ENCODE measurements at places on chromosomes 2 and 18.

- no peak for DNase-seq
Measured at GRCh38 chr2:30480703-30481322, 33.8 kb downstream of the LCLAT1 start.

DNA sequence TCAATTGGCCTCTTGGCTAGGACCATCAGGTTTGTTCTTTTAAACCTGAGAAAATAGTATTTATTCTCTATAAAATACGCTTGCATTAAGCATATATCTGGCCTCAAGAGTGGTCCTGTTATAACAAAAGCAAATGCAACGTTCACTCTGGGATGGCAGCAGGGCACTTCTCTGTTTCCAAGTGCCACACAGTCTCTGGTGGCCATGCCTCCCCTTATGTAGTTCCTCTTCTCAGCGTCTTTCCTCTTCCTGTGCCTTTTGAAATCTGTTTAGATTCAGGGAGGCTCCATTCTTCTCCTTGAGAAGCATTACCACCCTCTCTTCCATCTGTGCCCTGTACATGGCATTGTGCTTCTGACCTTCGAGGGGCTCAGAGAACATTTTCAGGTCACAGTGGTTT, 51.9 kb downstream of the TSHZ1 start:
- no peak for DNase-seq

DNA sequence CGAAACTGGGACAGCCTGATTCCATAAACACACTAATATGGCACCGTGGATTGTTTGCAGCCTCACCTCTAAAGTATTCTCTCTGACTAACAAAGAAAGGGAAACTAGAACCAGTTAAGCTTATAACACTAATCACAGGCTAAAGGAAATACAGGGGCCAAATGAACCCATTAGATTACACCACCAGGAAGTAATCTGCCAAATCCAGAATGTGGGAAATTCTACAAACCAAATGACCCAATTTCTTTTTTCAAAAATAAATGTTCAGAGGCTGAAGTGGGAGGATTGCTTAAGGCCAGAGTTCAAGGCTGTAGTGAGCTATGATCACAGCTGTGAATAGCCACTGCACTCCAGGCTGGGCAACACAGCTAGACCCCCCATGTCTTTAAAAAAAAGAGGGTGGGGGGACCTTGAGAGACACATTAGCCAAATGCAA, 1.5 kb upstream of the MPPE1 start:
- DNase-seq, result peak; percentile 51

DNA sequence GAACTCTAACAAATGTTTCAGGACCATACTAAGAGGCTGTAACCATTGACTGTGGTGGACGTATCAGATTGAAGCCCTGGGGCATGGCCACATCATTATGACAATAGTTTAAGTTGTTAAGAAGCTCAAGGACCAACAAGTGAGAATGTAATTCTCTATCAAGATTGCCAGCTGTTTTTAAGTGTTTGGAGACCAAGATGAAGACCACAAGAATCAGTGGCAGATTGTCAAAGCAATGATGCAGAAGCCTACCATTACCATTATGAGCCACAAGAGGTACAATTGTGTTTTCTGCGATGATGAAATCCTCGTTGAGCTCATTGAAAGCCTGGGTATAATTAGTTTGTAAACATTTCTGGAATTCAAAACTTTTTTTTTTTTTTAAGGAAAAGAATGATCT, 261.1 kb upstream of the ZEB2 start:
- DNase-seq, result no peak

GRCh38 chr2:7190587-7191324, 273.5 kb downstream of the RNF144A start:
- DNase-seq, result no peak

GRCh38 chr18:21167641-21168377, 56.2 kb upstream of the ROCK1 start:
- DNase-seq, result peak; percentile 22

GRCh38 chr2:20560891-20561636, 89.8 kb downstream of the HS1BP3 start:
- no peak for DNase-seq

DNA sequence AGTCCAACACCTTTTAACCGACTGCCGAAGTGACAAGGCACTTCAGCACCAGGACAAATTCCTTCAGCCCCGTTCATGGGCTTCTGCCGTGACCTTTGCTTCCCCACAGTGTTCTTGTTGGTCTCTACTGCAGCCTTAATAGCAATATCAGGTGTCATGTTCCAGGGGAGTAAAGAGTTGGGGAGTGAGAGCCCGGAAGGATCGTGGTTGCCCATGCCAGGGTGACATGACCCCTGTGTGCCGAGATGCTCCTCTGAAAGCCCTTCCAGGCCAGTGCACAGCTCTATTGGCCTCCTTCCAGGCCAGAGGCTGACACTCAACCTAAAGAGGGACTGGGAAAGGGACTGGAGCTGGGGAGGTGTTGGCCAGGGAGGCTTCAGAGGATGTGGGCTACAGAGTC, 279.2 kb downstream of the CYRIA start:
- DNase-seq, result no peak

GRCh38 chr2:175156534-175156933, 11.5 kb downstream of the ATF2 start:
- no peak for DNase-seq

- DNase-seq, result no peak
Measured at GRCh38 chr2:41720331-41721251, 327.2 kb upstream of the PKDCC start.

- DNase-seq, result no peak
Measured at GRCh38 chr2:236964291-236964690, 121.4 kb upstream of the COPS8 start.

DNA sequence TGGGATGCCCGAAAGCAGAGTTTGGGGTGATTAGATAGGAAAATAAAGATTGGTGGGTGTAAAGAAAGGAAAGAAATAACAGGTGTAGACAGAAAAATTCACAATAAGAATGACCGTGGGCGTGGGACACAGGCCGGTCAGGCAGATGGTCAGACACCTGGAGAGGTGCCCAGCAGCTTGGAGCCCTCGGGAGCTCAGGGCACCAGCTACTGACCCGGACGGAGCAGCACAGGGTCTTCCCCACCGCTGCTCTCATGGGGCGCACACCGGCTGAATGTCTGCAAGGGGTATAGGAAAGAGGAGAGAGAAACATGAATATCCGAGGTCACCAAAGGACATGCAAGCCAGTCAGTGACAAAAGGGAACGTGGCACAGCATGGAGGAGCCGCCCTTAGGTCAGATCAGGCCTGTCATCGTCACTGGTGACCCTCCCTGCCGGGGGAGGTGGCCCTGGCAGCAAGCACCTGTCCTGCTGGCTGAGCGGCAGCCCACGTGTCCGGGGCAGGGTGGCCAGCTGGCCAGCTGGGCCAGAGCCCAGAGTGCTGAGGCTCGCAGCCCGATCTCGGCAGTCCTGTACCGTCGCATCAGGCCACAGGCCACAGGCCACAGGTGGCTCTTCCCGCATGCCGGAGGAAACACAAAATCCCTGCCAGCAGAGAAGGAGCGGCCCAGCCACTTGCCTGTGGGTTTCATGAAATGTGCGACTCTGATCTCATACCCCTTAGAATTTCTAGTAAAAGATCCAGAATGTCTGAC, 112.0 kb upstream of the NDUFV2 start:
- DNase-seq, result no peak

GRCh38 chr2:152395572-152395971, 60.6 kb downstream of the FMNL2 start:
- no peak for DNase-seq

GRCh38 chr2:8617590-8617989, 64.3 kb upstream of the ID2 start:
- no peak for DNase-seq

DNA sequence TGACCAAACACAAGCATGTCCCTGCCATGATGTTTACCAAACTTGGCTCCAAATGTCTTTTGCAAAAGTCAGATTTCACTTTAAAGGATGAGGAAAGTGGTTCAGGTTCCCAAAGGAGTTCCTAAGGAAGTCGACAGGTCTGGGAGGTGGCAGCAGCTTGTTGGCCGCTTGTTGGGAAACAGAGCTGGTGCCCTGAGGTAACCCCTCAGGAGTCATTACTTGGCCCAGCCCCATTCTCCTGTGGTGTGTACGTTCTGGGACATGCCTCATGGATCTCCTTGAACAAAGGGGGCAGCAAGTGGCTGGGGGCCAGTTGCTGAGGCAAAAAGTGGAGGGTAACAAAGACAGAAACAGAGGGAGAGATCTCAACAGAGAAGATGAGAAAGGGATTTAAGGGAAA, 10.9 kb downstream of the TMBIM1 start:
- no peak for DNase-seq

- DNase-seq, result no peak
Measured at GRCh38 chr2:11101430-11101829, 53.8 kb upstream of the SLC66A3 start.

- DNase-seq, result no peak
Measured at GRCh38 chr18:76448256-76449110, 46.6 kb downstream of the ZNF516 start.

DNA sequence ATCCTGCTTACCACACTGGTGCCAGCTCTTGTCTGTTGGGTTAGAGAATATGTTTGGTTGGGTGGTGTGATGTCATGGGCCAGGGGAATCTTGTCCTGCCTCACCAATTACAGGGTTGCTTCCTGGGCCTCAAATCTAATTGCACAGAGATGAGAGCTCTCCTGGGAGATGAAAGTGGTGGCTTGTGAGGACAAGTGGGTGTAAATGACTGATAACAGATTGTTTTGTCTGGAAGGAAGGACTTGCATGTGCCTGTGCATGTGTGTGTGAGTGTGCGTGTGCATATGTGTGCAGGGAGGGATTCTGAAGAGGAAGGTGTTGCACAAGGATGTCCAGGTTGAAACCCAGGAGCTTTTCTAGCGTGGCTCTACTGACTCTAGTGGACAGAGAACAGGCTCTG, 271.9 kb downstream of the LOXHD1 start:
- DNase-seq, result no peak

GRCh38 chr2:15800495-15801329, 139.6 kb upstream of the MYCN start:
- peak; percentile 53 for DNase-seq

- DNase-seq, result no peak
Measured at GRCh38 chr2:186927867-186928191, 78.9 kb upstream of the ZSWIM2 start.
